T-helper 1 cell (primary cell): ENCODE measurements at places on chromosomes 4 and X.

- no peak for DNase-seq
Measured at GRCh38 chr4:1629699-1630083, 54.4 kb downstream of the FAM53A start.

DNA sequence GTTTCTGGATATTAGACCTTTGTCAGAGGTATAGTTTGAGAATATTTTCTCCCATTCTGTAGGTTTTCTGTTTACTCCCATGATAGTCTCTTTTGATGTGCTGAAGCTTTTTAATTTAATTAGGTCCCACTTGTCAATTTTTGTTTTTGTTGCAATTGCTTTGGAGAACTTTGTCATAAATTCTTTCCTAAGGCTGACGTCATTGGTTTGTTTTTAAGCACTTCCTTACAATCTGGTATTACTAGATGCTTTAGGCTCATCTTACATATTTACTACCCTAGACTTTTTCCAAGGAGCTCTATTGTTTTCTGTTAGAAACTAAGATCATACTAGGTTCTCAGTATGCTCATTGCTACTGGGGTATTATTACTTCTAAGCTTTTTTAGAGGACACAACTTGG lies 806.3 kb downstream of the PDHA2 start:
- no peak for DNase-seq

GRCh38 chrX:133171962-133172708 lies 46.0 kb downstream of the TFDP3 start:
- DNase-seq = no peak

GRCh38 chrX:104270916-104271512 lies 16.3 kb upstream of the ESX1 start:
- DNase-seq = peak; percentile 4

GRCh38 chr4:2785613-2786012 lies 7.3 kb upstream of the SH3BP2 start:
- DNase-seq = no peak

DNA sequence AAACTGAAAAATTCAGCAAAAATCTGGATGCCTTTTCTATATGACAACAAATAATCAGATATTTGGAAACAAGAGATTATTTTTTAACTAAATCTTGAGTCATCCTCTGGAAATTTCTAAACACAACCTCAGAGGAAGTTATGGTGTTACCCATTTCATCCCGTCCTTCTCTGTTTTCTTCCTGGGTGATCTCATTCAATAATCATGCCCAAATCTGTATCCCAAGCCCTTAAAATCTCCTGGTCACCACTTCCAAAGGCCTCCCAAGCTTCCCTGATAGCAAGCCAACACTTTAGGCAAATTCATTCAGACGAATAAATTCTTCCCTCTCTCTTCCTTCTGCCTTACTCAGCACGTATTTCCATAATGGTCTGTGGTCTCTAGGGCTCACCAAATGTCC lies 9.7 kb upstream of the SORCS2 start:
- no peak for DNase-seq

GRCh38 chr4:40956721-40957255 lies 207.0 kb downstream of the NSUN7 start:
- DNase-seq = no peak

GRCh38 chrX:71195964-71196649 lies 26.9 kb upstream of the GJB1 start:
- no peak for DNase-seq
